ENCODE measurements at places on chromosomes 11 and 22.

GRCh38 chr22:33853200-33854097 lies 66.8 kb downstream of the LARGE1 start:
- DNase-seq: peak; percentile 89

GRCh38 chr11:105110688-105111030 lies 28.9 kb downstream of the CARD18 start:
- peak; percentile 37 for DNase-seq

DNA sequence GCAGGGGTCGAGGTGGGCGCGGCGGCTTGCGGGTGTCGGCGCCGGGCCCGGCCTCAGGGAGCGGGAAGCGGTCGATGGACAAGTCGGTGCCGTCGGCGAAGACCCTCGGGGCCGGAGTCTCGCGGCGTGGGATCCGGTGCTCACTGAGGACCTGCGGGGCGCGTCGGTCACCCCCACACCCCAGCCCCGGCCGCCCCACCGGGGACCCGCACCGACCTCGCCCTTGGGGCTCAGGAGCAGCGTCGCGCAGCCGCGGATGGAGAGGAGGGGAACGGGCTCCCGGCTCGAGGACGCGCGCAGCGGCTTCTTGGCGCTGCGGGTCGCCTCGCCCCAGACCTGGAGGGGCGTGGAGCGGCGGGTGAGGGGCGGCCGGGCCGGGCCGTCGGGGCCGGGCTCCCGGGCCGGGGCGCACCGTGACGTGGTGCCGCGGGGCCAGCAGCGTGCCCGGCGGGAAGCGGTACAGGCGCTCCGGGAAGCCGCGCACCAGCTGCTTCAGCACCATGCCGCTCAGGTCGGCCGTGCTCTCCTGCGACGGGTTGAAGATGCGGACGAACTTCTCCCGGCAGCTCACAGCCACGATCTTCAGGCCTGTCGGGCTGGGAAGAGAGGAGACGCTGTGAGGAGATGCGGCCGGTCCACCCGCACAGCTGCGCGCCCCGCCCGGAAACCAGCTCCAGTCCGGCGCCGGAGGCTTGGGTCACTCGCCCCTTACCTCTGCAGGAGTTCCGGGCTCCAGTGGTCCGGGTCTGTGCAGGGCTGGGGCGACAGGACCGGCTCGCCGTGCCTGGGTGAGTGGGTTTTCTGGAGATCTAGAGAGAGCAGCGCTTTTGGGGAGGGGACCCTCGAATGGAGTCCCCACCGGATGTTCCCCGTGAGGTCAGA lies 4.5 kb downstream of the LMNTD2 start:
- DNase-seq: peak; percentile 41

GRCh38 chr22:17047656-17048055 lies 37.1 kb upstream of the IL17RA start:
- no peak for DNase-seq

DNA sequence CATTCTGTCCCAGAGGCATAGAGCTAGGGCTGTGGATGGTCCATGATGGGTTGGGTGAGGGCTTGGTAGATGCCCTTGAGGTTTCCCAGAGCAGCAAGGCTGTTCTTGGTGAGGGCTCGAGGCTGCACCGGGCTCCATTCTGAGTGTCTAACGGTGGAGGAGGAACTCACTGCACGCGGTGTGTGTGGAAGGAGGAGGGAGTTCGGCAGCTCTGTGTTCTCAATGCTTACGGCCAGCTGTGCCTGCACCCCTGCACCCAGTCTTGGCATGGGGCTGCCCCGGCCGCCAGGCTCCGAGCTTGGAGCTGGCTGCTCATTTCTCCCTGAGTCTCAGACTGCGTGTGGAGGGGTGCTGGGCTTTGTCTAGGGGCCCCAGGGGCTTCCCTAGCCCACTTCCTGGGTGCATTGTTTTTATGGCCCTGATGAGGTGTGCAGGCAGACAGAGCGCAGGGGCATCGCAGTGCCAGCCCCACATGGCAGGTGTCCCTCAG lies 1247.1 kb downstream of the BRD1 start:
- DNase-seq: no peak

GRCh38 chr11:7671347-7672215 lies 1.7 kb downstream of the CYB5R2 start:
- DNase-seq: no peak

DNA sequence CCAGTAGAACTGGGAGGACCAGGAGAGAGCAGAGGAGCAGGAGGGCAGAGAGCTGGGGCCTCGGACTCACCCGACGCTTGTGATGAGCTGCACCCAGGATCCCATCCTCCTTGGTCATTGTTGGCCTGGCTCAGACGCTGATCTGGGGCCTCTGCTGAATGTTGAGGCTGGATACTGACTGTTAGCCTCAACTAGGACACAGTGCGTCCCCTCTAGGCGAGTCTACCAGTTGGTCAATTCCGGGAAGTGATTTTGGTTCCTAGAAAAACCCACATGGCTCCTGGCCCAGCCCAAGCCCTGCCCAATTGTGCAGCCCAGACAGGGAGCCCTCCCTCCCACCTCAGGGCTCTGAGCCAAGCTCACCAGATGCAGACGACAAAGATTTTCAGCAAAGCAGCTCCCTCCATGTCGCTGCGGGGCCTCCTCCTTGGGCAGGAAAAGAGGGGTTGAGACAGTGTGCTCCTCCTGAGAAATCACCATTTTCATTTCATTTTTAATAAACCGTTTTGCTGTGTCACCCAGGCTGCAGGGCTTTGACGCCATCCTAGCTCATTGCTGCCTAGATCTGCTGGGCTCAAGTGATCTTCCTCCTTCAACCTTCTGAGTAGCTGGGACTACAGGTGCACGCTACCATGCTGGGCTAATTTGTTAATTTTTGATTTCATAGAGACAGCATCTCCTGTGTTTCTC lies at the start of gene APOL4:
TSS of gene APOL4 (minus strand) at position 180 of the 690 bp plus-strand sequence. CDS start at position 105, 75 bp downstream.
- DNase-seq: peak; percentile 52

DNA sequence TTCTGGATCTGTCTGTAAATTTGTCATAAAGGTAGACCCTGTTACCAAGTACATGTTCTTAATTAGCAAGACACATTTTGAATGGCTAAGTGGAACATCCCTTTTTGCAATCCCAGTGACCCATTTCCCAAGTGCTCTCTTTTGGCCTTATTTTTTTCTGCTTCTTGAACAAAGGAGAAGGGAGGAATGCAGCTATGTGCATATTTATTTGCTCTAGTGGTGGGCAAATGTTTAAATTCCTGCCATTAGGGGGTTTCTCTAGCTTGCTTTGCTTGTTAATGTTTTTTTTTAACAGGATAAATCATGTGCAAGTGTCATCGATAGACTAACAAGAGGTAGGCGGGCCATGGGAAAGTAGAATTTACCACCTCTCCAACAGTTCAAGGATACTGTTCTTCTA lies 135.7 kb downstream of the COMMD9 start:
- no peak for DNase-seq

DNA sequence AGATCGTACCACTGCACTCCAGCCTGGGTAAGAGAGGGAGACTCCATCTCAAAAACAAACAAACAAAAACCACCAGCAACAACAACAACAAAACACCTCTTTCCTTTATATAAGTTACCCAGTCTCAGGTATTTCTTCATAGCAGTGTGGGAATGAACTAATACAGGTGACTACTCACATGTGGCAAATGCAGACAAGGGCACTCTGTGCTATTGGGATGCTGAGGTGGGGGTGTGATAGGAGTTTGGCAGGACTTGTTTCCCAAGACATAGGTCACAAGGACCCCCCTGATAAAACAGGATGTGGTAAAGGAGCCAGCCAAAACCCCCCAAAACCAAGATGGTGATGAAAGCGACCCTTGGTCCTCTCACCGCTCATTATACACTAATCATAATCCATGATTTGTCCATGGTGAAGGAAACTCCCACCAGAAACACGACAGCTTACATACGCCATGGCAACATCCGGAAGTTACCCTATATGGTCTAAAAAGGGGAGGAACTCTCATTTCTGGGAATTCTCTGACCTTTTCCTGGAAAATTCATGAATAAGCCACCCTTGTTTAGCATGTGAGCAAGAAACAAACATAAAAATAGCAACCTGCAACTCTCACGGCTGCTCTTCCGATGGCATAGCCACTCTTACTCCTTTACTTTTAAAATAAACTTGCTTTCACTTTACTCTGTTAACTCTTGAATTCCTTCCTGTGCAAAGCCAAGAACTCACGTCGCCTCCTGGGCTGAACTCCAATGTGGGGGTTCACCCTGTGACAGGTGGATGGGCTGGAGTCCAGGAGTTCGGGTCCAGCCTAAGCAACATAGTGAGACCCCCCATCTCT lies 18.8 kb upstream of the INCENP start:
- peak; percentile 56 for DNase-seq

GRCh38 chr22:38572065-38572464 lies 2.1 kb upstream of the DMC1 start:
- peak; percentile 33 for DNase-seq

Measured in large intestine (tissue), 12 donors.